GOT3 (cell line): ENCODE measurements at places on chromosomes 2 and 18.

- no peak for DNase-seq
Observed at GRCh38 chr18:55307505-55307904, 280.5 kb downstream of the TCF4 start.

DNA sequence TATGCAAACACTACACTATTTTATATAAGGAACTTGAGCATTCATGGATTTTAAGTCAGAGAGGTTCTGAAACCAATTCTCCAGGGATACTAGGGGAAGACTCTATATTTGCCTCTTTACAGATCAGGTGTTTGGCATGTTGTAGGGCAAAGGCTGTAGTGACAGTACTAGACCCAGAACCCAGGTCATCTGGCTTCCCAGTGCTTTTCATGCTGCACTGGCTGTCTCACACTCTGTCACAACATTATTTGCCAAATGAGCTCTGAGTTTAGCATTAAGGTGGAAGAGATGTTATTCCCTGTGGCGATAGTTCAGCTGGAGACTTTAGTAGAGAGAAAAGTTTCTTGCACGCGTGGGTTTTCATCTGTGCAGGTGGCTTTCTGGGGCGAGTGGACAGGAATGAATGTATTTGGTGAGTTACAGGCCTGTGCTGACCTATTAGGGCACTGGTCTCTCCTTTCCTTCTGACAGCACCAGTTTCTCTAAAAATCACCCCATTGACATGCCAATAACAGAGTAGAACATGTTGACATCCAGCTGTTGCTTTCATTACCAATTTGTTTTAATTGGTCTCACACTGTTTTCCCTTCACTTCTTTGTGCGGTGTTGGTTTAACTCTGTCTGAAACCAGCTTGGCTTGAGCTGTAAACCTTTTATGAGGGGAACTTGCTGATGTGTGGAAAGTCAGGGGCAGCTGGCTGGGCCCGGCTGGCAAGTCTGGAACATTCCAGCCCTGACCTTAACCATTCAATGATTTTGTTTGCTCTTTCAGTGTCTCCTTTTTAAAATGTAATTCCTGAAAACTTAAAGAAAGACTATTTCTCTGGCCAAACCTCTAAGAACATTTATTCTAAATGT is 643.0 kb upstream of the FAM98A start:
- no peak for DNase-seq

DNA sequence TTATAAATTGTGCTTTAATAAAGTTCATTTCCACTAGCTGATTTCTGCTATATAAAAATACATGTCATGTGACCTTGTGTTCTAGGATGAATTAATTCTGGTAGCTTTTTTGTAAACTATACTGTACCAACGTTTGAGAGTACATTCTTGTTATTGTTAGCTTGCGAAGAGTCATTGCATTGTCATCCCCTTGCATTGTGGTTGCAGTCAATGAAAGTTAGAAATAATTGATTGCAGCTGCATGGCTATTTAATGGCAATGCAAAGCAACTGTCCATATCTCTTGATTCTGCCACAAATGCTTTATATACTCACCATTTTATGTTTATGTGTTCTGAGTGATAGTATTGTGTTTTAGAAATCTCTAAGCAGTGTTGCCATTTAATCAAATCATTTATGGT is 91.6 kb downstream of the ZNF407 start:
- no peak for DNase-seq

DNA sequence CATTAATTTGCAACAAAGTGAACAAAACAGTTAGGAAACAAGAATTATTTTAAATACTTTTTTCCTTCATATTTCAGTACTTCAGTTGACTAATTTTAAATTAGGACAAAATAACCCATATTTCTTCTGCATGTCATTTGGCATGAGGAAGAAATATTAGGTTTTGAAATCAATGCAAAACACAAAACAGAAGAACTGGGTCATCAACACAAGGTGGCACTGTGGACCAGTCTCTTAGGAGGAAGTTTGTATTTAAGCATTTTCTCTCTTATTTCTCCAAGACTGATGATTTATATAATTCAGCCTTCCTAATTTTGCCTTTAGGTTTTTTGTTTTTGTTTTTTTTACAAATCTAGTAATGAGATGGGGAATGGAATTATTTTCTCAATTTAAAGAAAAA is 352.8 kb upstream of the KCNH7 start:
- no peak for DNase-seq

DNA sequence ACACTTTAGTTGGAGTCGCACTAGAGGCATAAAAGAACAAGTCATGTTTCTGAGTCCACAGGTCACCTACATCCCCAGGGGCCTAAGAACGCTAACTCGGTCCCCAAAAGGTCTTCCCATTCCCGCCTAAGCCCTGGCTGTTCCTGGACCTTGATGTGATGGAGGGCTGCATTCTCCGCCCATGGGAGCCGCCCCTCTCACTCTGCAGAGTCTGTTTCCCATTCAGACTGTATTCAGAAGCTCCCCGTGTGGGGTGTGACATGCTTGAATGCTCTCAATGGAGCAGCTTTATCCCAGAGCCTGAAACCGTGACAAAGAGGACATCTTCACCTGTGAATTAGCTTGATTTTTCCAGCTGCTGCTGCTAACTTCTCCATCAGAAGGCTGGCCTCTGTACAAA is 319.0 kb upstream of the KLHL29 start:
- no peak for DNase-seq

- no peak for DNase-seq
Observed at GRCh38 chr2:6352247-6352646, 513.5 kb downstream of the CMPK2 start.

DNA sequence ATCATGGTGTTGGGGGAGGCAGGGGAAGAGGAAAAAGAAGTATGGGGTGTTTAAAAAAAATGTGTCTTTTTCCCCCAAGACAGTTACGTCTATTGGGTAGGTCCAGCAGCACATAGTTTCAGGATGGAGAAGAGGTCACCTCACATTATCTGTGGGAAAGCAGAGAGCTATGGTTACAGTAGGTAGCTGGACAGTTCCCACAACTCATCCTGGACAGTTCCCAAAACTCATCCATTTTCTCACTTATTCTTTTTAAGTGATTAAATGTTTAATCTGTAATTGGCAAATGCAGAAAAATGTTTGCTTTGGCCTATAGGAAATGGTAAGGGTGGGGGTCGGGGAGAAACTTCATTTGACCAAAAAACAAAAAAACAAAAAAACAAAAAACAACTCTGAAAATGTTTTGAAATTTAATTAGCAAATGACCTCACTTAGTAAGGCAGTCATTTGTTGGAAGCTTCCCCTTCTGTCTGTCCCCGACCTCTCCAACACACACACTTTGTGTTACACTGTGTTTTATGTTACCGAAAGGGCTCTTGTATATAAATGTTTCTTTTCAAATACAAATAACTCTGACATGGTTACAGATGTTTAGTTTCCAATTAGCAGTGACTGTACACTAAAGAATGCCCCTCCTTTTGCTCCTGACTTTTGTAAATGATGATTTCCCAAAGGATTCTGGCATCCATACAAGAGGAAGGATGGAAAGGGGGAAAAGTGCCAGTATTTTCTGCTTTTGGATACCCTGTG is 173.3 kb upstream of the ZFP36L2 start:
- no peak for DNase-seq

GRCh38 chr2:157809212-157809611 is 66.9 kb downstream of the ACVR1 start:
- no peak for DNase-seq

GRCh38 chr2:177914247-177914646 is 158.3 kb downstream of the PDE11A start:
- no peak for DNase-seq

DNA sequence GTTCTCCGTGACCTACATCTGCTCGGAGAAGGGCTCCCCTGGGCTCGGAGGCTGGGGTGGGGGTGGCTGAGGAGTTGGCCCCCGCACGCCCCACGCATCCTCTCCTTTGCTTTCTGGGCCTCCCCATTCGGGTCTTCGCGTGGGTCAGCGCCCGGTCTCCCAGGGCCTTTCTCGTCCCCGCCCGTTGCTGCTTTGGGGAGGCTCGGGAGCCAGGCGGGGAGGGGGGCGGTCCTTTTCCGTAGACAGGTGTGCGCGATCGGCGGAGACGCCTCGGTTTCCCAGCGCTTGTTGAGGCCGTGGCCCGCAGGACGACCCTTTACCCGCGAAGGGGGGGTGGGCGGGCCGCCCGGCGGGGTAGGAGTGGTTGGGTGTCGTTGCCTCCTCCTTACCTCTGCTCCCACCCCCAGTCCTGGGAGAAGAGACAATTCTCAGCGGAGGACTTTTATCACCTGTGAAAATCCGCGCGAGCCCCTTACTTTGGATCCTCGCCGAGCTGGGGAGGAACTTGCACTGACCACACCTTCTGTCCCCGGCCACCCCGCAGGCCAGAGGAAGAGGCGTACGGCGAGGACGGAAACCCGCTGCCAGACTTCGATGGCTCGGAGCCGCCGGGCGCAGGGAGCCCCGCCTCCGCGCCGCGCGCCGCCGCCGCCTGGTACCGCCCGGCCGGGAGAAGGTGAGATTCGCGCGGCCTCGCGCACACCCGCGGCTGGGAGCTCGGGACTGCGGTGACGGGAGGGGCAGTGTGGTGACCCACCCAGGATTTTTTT is 2.6 kb downstream of the ADCYAP1 start:
- DNase-seq: no peak

- no peak for DNase-seq
Observed at GRCh38 chr2:30283931-30284565, 52.7 kb downstream of the LBH start.

DNA sequence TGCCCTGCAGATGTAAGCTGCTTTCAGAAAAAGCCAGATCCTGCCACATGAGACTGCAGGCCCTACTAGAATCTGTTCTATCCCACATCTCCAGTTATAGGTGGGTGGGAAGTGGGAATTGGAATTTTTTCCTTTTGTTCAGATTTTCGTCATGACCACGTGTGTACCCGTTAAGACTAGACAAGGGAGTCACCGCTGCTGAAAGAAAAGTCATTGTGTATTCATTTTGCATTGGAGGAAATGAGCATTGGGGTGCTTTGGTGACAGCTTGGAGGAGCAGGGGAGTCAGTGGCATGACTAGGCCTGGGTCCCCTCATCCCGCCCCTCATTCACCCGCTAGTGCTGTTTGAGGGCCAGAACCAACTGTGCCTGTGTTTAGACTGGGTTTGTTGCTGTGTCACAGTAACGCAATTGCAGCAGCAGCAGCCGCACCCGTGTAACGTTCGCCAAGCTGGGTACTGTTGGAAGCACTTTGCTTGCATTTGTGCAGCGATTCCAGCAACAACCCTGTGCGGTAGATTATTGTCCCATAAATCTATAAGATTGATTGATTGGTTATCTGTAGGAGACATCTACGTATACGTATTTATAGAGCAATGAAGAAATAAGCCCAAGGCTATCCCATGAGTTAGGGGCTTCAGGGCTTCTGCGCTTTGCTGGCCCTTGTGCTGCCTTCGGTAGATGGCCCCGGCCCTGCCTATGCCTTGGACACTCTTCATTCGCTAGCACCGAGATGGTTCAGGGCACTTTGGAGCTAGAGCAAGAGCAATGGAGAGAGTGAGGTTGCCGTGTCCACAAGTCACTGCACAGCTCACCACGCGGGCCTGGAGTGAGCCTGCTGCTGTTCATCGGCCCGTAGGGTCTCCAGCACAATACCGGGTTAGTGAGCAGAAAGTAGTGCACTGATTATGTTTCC is 194.9 kb downstream of the AGAP1 start:
- no peak for DNase-seq

- DNase-seq: no peak
Observed at GRCh38 chr2:237766340-237766739, 32.2 kb upstream of the RBM44 start.

GRCh38 chr2:58938988-58939387 is 697.9 kb upstream of the FANCL start:
- no peak for DNase-seq

DNA sequence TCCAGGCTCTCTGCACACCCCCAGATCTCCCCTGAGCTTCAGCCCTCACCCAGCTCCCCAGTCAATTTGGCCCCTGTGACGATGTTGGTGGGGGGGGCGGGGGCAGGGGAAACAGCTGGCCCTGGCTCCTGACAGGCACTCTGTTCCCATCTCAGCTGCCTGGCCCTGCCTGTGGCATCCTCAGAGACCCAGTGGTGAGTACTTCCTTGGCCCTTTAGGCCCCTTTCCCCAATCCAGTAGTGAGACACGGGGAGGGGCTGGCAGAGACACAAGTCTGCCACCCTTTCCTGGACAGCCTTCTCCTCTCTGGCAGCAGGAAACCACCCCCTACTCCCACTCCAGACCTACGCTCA is 19.3 kb upstream of the C1QL2 start:
- no peak for DNase-seq

- DNase-seq: no peak
Observed at GRCh38 chr2:81576713-81577112, 1272.2 kb upstream of the LRRTM1 start.

- no peak for DNase-seq
Observed at GRCh38 chr2:70371753-70372152, 69.9 kb upstream of the FAM136A start.

DNA sequence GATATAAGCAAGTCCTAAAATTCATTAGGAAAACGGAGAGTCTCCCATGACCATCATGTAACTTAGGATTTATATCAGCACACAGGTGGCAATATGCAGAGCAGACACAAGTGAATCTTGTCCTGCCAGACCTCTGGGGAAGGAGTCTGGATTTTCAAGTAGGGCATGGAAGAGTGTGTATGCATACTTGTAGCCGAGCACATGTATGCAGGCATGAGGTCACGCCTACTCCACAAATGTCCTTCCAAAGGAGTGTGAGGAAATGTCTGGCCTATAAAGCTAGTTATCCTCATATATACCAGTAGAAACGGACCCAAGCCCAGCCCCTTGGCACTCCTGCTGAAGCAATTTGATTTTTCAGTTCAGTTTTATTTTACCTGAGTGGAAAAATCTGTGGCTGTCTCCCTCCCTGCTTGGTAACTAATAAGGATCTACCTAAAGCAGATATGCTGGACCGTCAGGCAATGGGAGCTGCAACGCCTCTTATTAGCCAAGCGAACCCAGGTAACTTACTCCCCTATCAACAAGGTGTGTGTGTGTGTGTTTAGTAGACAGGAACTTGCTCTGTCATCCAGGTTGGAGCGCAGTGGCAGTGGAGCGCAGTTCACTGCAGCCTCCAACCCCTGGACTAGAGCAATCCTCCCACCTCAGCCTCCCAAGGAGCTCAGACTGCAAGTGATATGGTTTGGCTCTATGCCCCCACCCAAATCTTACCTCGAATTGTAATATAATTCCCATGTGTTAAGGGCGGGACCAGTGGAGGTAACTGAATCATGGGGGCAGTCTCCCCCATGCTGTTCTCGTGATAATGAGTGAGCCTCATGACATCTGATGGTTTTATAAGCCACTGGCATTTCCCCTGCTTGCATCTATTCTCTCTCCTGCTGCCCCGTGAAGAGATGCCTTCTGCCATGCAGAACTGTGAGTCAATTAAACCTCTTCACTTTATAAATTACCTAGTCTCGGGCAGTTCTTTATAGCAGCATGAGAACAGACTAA is 2.8 kb downstream of the STAT1 start:
- no peak for DNase-seq
